ENCODE measurements at places on chromosomes 7 and 10. TPM values are rescaled to one million over a fixed set of nuclear protein-coding genes. Genes with fewer than 3 reads are reported as not detected.

GRCh38 chr10:79380946-79381721 is 33.9 kb downstream of the PPIF start:
- no peak overlapping the region for H3K4me3 ChIP-seq
- DNase-seq = peak; percentile 12
- H3K4me1 ChIP-seq = no peaks in the 10 kb centered on the region
- H3K27ac ChIP-seq = no peak overlapping the region

DNA sequence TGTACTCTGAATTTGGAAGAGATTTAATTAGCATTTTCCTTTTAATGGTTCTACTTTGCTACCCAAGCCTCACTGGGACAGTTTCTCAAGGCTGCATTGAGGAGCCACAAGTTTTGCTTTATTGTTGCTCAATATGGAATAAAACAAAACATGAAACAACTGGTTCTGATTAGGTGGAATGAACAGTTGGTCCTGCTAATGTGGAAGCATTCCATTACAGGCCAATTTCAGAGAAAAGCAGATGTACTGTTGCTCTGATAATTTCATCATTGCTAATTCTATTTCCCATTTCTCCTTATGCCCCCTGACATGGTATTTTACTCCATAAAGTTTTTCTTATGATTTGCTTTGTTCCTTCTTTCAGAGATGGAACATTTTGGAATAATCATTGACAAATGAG is 66.0 kb upstream of the PAPSS2 start:
- H3K27ac ChIP-seq = no peak overlapping the region
- H3K4me1 ChIP-seq = no peaks in the 10 kb centered on the region
- DNase-seq = no peak

DNA sequence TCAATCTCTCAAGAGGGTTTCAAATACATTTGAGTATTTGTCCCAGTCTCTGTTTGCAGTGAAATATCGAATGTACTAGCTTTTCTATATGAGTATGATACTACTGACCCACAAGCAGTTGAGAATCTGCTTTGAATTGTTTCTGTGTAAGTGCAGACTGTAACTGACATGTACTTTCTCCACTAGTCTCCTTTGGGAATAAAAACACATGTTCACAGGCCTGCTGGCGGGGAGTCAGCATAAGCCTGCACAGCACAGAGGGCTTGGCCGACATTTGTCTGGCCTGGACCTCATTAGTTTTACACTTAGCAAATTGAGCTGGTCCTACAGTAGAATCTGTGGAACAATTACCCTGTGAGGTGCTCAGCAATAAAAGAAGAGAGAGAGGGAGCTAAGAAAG is 72.6 kb downstream of the ITGB8 start:
- H3K27me3 ChIP-seq = no peaks in the 10 kb centered on the region
- H3K27ac ChIP-seq = no peak overlapping the region
- DNase-seq = no peak
- no peaks in the 10 kb centered on the region for H3K36me3 ChIP-seq

- no peak overlapping the region for H3K27ac ChIP-seq
- no peak overlapping the region for H3K4me3 ChIP-seq
- DNase-seq = no peak
- no peaks in the 10 kb centered on the region for H3K4me1 ChIP-seq
- H3K36me3 ChIP-seq = no peaks in the 10 kb centered on the region
These were observed 26.7 kb upstream of the PROSER2 start for GRCh38 chr10:11796474-11796873.

DNA sequence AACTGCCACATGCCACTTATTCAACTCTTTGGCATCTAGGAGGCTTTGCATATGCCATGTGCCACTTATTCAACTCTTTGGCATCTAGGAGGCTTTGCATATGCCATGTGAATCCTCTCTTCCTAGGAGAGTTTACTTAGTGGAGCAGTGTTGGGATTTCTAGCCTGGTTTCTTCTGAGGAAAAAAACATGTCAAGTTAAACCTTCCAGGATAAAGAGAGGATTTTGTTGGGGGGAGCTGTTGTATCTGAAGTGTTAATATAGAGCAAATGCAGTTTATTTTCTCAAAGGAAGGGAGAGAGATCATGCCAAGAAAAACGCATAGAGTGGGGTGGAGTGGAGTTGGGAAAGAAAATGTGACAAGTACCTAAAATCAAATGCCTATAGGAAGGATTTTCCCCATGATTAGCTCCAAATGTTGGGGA is 91.5 kb downstream of the MCU start:
- DNase-seq = no peak
- no peak overlapping the region for H3K4me3 ChIP-seq
- H3K36me3 ChIP-seq = peaks cover 4% of the 10 kb centered on the region
- H3K27ac ChIP-seq = no peak overlapping the region
- no peaks in the 10 kb centered on the region for H3K4me1 ChIP-seq

GRCh38 chr7:40880581-40880980 is 745.8 kb downstream of the SUGCT start:
- H3K4me1 ChIP-seq = no peaks in the 10 kb centered on the region
- no peak overlapping the region for H3K27ac ChIP-seq
- H3K36me3 ChIP-seq = no peaks in the 10 kb centered on the region
- H3K27me3 ChIP-seq = no peaks in the 10 kb centered on the region
- H3K4me3 ChIP-seq = no peak overlapping the region

GRCh38 chr7:44068054-44068453 is 2.7 kb upstream of the PGAM2 start:
- DNase-seq = no peak
- peaks cover 10% of the 10 kb centered on the region for H3K36me3 ChIP-seq
- H3K27me3 ChIP-seq = no peaks in the 10 kb centered on the region
- H3K27ac ChIP-seq = no peak overlapping the region
- H3K4me1 ChIP-seq = peaks cover 12% of the 10 kb centered on the region
- H3K4me3 ChIP-seq = no peak overlapping the region

- no peak for DNase-seq
- peaks cover 13% of the 10 kb centered on the region for H3K4me1 ChIP-seq
- H3K36me3 ChIP-seq = no peaks in the 10 kb centered on the region
- peaks cover 22% of the 10 kb centered on the region for H3K27me3 ChIP-seq
- no peak overlapping the region for H3K4me3 ChIP-seq
- no peak overlapping the region for H3K27ac ChIP-seq
These were observed 36.6 kb downstream of the MICALL2 start for GRCh38 chr7:1422512-1423263.

DNA sequence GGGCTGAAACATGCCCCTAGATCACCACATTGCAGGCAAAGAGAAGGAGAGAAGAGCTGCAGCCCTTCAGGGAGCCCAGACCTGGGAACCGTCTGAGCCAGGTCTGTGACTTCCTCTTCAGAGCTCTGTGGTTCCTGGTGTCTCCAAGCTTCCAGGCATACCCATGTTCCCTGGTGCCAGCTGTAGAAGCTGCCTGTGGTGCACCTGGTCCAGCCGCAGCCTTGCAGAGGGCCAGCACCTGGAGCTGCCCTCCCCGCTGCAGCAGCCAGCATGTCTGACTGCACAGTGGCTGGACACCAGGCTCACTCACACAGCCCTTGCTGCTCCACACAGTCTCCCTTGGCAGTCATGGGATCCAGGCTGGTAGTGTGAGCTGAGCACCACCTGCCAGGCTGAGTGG is 33.6 kb downstream of the C7orf25 start:
- no peak overlapping the region for H3K27ac ChIP-seq
- no peaks in the 10 kb centered on the region for H3K36me3 ChIP-seq
- DNase-seq = no peak
- H3K27me3 ChIP-seq = peaks cover 3% of the 10 kb centered on the region
- no peak overlapping the region for H3K4me3 ChIP-seq
- no peaks in the 10 kb centered on the region for H3K4me1 ChIP-seq

DNA sequence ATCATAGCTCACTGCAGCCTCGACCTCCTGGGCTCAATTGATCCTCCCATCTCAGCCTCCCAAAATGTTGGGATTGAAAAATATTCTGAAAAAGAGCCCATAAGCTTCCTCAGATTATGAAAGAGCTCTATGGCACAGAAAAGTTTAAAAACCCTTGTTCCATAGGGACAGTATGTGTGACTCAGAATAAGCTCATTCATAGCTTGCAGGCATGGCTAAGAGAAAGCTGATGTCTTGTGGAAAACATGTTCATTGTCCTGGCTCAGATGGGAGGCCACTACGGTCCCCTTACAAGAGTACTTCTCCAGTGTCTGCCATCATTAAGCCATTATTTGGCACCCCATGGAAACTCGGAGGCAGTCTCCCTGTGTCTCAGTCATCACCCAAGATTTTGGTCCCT is 64.0 kb downstream of the CCDC3 start:
- peaks cover 16% of the 10 kb centered on the region for H3K27me3 ChIP-seq
- no peak overlapping the region for H3K27ac ChIP-seq
- no peaks in the 10 kb centered on the region for H3K4me1 ChIP-seq
- no peak overlapping the region for H3K4me3 ChIP-seq
- DNase-seq = no peak
- H3K36me3 ChIP-seq = no peaks in the 10 kb centered on the region

DNA sequence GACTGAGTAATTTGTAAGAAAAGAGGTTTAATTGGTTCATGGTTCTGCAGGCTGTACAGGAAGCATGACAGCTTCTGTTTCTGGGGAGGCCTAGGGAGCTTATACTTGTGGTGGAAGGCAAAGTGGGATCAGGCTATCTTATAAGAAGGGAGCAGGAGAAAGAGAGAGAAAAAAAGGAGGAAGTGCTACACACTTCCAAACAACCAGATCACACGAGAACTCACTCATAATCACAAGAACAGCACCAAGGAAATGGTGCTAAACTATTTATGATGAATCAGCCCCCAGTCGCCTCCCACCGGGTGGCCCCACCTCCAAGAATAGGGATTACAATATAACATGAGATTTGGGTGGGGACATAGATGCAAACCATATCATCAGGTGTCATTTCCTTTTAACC is 89.1 kb upstream of the KCNMA1 start:
- no peaks in the 10 kb centered on the region for H3K36me3 ChIP-seq
- peaks cover 2% of the 10 kb centered on the region for H3K4me1 ChIP-seq
- H3K27me3 ChIP-seq = peaks cover 5% of the 10 kb centered on the region
- H3K4me3 ChIP-seq = no peak overlapping the region

DNA sequence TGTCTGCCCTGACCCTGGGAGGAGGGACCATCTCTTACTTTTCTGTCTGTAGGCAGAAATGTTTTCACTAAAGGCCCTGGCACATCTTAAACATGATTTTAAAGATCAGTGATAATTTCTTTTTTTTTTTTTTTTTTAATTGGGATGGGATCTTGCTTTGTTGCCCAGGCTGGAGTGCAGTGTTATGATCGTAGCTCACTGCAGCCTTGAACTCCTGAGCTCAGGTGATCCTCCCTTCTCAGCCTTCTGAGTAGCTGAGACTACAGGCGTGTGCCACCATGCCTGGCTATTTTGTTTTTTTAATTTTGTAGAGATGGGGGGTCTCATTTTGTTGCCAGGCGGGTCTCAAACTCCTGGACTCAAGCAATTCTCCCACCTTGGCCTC is 65.3 kb downstream of the RBM20 start:
- no peak overlapping the region for H3K4me3 ChIP-seq
- no peaks in the 10 kb centered on the region for H3K36me3 ChIP-seq
- DNase-seq = no peak
- no peak overlapping the region for H3K27ac ChIP-seq

- no peak overlapping the region for H3K4me3 ChIP-seq
- H3K4me1 ChIP-seq = no peaks in the 10 kb centered on the region
- H3K27ac ChIP-seq = no peak overlapping the region
- no peak for DNase-seq
These were observed 669.8 kb upstream of the POT1 start for GRCh38 chr7:125599387-125599786.

DNA sequence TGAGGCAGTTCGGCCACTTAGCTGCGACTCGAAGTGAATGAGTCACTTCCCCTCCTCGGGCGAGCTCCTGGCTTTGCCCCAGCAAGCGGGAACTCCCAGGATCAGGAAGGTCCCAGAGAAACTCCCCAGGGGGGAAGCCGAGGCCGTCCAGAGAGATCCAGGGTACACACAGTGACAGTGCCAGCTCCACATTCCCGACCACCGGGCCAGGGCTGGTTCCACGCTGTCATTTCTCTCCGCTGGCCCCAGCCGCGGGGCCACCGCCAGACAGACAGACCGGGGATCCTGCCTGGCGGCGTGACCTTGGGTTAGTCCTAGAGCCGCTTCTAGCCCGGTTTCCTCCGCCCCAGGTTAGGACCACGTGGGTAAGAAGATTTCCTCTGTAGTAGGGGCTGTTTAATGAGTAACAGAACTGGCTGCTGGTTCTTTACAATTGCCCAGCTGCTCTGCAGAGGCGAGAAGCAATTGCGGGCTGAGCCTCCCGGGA is 463 bp upstream of the UPP1 start:
- DNase-seq = no peak
- peaks cover 56% of the 10 kb centered on the region for H3K36me3 ChIP-seq
- peak overlapping the region; percentile 95 for H3K27ac ChIP-seq
- H3K4me1 ChIP-seq = peaks cover 80% of the 10 kb centered on the region
- peak overlapping the region; percentile 87 for H3K4me3 ChIP-seq
- no peaks in the 10 kb centered on the region for H3K27me3 ChIP-seq

DNA sequence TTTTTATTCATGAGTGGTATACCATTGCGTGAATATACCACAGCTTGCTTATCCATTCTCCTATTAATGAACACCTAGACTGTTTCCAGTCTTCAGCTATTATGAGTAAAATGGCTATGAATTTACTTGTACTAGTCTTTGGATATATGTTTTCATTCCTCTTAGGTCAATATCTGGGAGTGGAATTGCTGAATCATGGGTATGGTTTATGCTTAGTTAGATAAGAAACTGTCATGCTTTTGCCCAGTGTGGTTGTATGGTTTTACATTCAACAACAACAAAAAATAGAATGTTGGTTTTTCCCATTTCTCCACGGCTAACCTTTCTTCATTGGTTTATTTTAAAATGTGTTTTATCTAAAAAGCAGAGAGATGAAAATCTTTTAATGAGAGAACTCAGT is 308.3 kb downstream of the PHF14 start:
- no peak for DNase-seq
- no peak overlapping the region for H3K4me3 ChIP-seq
- H3K36me3 ChIP-seq = no peaks in the 10 kb centered on the region
- H3K27me3 ChIP-seq = no peaks in the 10 kb centered on the region
- no peaks in the 10 kb centered on the region for H3K4me1 ChIP-seq
- no peak overlapping the region for H3K27ac ChIP-seq

DNA sequence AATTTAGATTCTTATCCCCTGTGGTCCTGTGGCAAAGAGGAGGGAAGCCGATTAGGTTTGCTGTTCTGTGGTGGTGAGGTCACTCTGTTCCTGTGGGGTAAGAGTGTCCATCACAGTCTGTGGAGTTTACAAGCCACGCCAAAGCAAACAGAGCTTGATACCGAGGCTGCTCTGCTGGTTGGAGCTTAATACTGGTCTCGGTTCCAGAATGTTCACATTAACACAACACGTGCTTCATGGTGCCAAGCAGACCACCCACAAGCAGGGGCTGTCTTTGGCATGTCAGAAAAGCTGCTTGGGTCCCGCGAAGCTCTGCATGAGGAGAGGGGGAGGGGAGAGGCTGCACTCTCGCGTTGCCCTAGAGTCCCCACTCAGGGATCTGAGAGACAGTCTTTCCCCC is 47.5 kb downstream of the DNAJB6 start:
- peaks cover 52% of the 10 kb centered on the region for H3K36me3 ChIP-seq
- H3K27ac ChIP-seq = no peak overlapping the region
- H3K4me1 ChIP-seq = peaks cover 30% of the 10 kb centered on the region

Gene TRIL
- total RNA-seq = 0.10 TPM

Gene TNRC18
- total RNA-seq = 56.5 TPM

Gene SKIDA1
- total RNA-seq = 0.38 TPM

Gene TSPAN15
- 9.1 TPM for total RNA-seq

Gene CHAT
- not detected for total RNA-seq

Gene PDCD11
- 38.9 TPM for total RNA-seq

Gene CCZ1
- total RNA-seq = 108 TPM

Gene NFE2L3
- total RNA-seq = 21.5 TPM

Gene DPP6
- total RNA-seq = not detected

Gene OPALIN
- total RNA-seq = not detected

Gene MDFIC
- total RNA-seq = 85.8 TPM

Gene LBX1
- total RNA-seq = not detected

Gene ENTPD1
- 29.7 TPM for total RNA-seq

Gene SAMD9
- total RNA-seq = 94.9 TPM

Gene C7orf57
- total RNA-seq = 0.28 TPM

Data from activated CD4-positive, alpha-beta memory T cell treated with anti-CD3 and anti-CD28 coated beads, Interleukin-2, amount 10 ng/mL, durations not matched to agents 7 days and 5 days (primary cell).